Epithelial cell of umbilical artery (primary cell): ENCODE measurements at places on chromosomes 7 and 10. TPM values are rescaled to one million over a fixed set of nuclear protein-coding genes. Genes with fewer than 3 reads are reported as not detected.

Gene NANOS1
- total RNA-seq, result 0.61 and 2.3 TPM in 2 replicates

Gene CNNM1
- not detected in 2 replicates for total RNA-seq

Gene NSUN5
- total RNA-seq, result 14.6 and 25.4 TPM in 2 replicates

Gene GDI2
- 549 and 587 TPM in 2 replicates for total RNA-seq

Gene GGCT
- 40.3 and 40.6 TPM in 2 replicates for total RNA-seq

Gene DEPP1
- 191 and 220 TPM in 2 replicates for total RNA-seq

Gene TMEM236
- under 0.01 and 0.15 TPM in 2 replicates for total RNA-seq

Gene CYP2C19
- total RNA-seq, result not detected in 2 replicates

Gene PIP
- not detected in 2 replicates for total RNA-seq

Gene NME8
- not detected in 2 replicates for total RNA-seq

Gene CADPS2
- total RNA-seq, result 41.9 and 47.7 TPM in 2 replicates

Gene ANKRD7
- total RNA-seq, result 0.97 and 2.0 TPM in 2 replicates

Gene ZNF503
- total RNA-seq, result 0.65 and 1.4 TPM in 2 replicates

Gene CABCOCO1
- total RNA-seq, result 0.97 TPM in 1 of 2 replicates, not detected in the other

Gene RNF133
- total RNA-seq, result 0.32 and 1.1 TPM in 2 replicates

Gene RTKN2
- 1.2 and 1.3 TPM in 2 replicates for total RNA-seq

Gene FAM24B
- total RNA-seq, result 7.5 and 12.2 TPM in 2 replicates

Gene NXPH1
- total RNA-seq, result not detected in 2 replicates

Gene TMEM72
- total RNA-seq, result not detected in 2 replicates

Gene MRM2
- 17.0 and 17.5 TPM in 2 replicates for total RNA-seq
